H7 (cell line): ENCODE measurements at places on chromosomes 5 and 9. TPM values are rescaled to one million over a fixed set of nuclear protein-coding genes. Genes with fewer than 3 reads are reported as not detected.

DNA sequence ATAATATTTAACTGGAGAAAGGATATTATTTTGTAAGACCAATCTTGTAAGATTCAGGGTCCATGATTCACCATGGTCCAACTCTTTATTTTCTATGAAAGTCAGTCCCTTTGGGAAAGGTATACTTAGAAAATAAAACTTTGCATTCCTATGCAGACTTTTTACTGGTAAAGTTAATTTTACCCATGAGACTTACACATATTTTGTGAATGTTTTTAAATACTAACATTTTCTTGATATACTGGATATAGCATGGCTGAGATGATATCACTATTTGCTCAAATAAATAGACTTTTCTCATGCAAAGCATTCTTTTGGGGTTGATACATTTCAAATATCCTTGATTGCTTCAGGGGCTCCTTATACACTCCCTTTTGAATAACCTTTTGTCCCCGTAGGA is 512.1 kb downstream of the MAN2A1 start:
- DNase-seq, result no peak

GRCh38 chr5:143311955-143312354 is 91.5 kb downstream of the NR3C1 start:
- DNase-seq, result no peak

GRCh38 chr9:99718631-99719030 is 103.1 kb upstream of the NR4A3 start:
- DNase-seq, result no peak

GRCh38 chr9:111056538-111056937 is 18.3 kb upstream of the LPAR1 start:
- DNase-seq, result no peak

DNA sequence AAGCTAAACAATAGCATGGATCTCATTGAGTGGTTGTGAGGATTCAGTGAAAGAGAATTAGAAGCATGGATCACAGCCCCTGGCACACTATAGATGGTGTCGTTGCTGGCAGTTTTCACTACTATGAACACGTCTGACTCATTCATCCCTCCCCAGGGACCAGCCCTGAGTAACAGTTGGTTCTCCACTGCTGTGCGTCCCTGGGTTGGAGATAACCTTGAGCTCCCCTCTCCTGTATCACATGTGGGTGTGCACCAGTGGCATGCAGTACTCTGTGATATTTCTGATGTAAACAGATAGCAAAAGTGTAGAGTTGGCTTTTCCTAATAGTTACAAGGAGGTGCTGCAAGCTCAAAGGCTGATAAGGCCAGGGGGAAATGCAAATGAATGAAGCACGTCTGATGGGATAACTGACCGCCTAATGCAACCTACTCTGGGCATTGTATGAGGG is 8.8 kb upstream of the LCP2 start:
- DNase-seq, result no peak

DNA sequence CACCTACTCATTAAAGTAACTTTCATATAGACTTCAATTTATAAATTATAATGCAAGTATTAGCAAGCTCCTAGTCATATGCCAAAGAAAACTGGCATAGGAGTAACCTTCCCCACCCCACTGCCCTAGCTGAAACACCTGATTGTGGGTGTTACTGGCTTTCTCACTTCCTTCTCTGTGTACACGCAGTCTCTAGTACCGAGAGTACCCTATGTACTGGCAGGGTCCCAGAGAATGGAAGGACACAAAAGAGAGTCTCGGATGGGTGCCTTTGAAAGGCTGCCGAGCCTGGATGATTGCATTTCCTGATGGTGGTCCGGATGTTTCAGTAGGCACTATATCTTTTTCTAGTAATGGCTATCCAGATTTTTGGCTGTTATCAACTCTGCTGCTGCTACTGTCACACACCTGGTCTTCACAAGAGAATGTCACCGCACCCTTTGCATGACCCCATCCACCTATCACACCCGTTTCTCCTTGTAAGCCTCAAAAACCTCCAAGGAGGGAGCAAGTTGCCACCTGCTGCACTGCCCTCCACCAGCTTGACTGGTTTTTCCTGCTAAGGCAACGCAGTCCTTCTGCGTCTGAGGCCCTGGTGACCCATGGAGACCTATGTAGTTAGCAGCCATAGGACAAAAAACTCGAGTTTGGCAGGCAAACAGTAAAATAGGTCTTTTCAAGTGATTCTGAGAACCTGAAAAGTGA is 53.8 kb upstream of the CLINT1 start:
- DNase-seq, result no peak

SPATA31D4 gene
- not detected in 2 replicates for total RNA-seq
